ENCODE measurements at places on chromosomes 1 and 21.

DNA sequence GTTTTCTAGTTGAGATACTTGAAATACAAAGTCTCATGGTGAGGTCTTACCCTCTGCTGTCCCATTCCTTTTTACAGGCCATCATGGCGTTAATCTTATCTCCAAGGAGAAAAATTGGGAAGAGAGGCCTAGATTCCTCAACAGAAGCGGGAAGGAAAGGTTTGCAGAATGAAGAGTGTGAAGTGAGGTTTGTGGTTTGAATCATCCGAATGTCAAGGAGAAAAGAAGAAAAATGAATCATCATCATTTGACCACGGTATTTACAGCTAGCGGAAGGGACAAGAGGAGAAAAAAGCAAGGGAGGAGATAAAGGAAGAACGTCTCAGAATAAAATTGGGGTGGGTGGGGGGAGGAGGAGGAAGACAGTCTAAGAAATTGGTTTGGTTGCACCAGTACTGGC is 935 bp upstream of the COG2 start:
- no peaks in the 10 kb centered on the region for H3K36me3 ChIP-seq
- DNase-seq: no peak
- H3K27me3 ChIP-seq: no peaks in the 10 kb centered on the region

- peaks cover 7% of the 10 kb centered on the region for H3K4me1 ChIP-seq
- H3K27ac ChIP-seq: no peak overlapping the region
- DNase-seq: peak; percentile 75
- H3K4me3 ChIP-seq: no peak overlapping the region
Observed at GRCh38 chr1:9196129-9197040, 38.2 kb upstream of the H6PD start.

DNA sequence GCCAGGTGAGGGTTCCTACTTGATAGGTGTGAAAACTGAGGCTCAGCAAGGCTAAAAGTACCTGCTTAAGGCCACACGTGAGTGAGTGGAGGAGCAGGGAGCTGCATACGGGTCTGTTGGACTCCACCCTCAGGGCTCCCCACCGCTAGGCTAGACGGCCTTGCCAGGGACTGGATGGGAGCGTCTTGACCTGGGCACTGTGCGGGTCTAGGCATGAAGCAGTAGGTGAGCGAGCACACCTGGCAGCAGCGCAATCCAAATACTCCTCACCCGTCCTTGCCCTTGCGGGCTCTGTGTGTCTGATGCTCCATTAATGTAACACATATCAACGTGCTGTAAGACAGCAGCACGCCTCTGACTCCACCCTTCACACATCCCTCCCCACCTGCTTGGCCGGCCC is 94.0 kb downstream of the LACTBL1 start:
- no peaks in the 10 kb centered on the region for H3K27me3 ChIP-seq
- no peak for DNase-seq
- H3K4me1 ChIP-seq: no peaks in the 10 kb centered on the region
- no peaks in the 10 kb centered on the region for H3K36me3 ChIP-seq
- no peak overlapping the region for H3K27ac ChIP-seq
- no peak overlapping the region for H3K4me3 ChIP-seq

DNA sequence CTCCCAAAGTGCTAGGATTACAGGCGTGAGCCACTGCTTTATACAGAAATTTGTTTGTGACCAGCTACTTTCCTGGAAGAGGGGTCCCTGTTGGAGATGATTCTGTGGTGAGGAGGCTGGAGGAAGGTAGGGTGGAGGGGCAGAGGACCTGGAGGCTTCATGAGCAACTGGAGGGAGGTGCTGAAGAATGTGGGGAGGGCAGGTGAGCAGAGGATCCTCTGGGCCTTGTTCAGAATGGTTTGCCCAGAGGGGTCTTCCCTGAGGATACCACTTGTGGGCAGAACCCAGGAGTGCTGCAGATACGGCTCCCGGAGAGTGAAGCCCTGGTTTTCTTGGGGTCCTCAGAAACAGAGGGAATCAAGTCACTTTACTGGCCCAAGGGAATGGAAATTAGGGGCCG is 67.2 kb upstream of the WDR26 start:
- no peak overlapping the region for H3K4me3 ChIP-seq
- no peaks in the 10 kb centered on the region for H3K27me3 ChIP-seq
- H3K4me1 ChIP-seq: peaks cover 39% of the 10 kb centered on the region
- no peaks in the 10 kb centered on the region for H3K36me3 ChIP-seq
- H3K27ac ChIP-seq: no peak overlapping the region

Measured in thyroid gland (tissue), 4 donors.